Neural progenitor cell (in vitro differentiated cells): ENCODE measurements at places on chromosomes 6 and 20. TPM values are rescaled to one million over a fixed set of nuclear protein-coding genes. Genes with fewer than 3 reads are reported as not detected.

BPIFB4 gene
- not detected in 2 replicates for total RNA-seq

SCAND1 gene
- total RNA-seq, result 6.4 and 46.6 TPM in 2 replicates

SLC17A3 gene
- total RNA-seq, result not detected in 2 replicates

NOX3 gene
- total RNA-seq, result not detected in 2 replicates

PPP1R14C gene
- 0.06 and 0.26 TPM in 2 replicates for total RNA-seq

COL21A1 gene
- 0.43 and 0.95 TPM in 2 replicates for total RNA-seq

KCTD20 gene
- total RNA-seq, result 37.7 and 41.3 TPM in 2 replicates

RIN2 gene
- 5.5 and 7.2 TPM in 2 replicates for total RNA-seq

SYCP2 gene
- total RNA-seq, result 0.06 and 0.88 TPM in 2 replicates

DSP gene
- 38.3 and 38.7 TPM in 2 replicates for total RNA-seq

CLVS2 gene
- 0.84 and 1.8 TPM in 2 replicates for total RNA-seq

KIAA1586 gene
- 45.9 and 88.1 TPM in 2 replicates for total RNA-seq

DLK2 gene
- 1.1 TPM in 1 of 2 replicates, not detected in the other for total RNA-seq

C20orf202 gene
- total RNA-seq, result not detected in 2 replicates

CLPSL1 gene
- total RNA-seq, result not detected in 2 replicates

SULF2 gene
- 24.0 and 38.0 TPM in 2 replicates for total RNA-seq

TSPO2 gene
- total RNA-seq, result not detected in 2 replicates

CUTA gene
- 118 and 186 TPM in 2 replicates for total RNA-seq

TTK gene
- total RNA-seq, result 139 and 231 TPM in 2 replicates

SERPINB6 gene
- total RNA-seq, result 13.3 and 17.4 TPM in 2 replicates

DPPA5 gene
- not detected in 2 replicates for total RNA-seq

TAGAP gene
- total RNA-seq, result not detected in 2 replicates

WFDC2 gene
- total RNA-seq, result 2.7 and 5.8 TPM in 2 replicates

ZSCAN16 gene
- total RNA-seq, result 8.4 and 17.7 TPM in 2 replicates

LY6G6C gene
- total RNA-seq, result not detected in 2 replicates

TRIM15 gene
- not detected in 2 replicates for total RNA-seq

OPN5 gene
- total RNA-seq, result not detected in 2 replicates

C6orf141 gene
- 87.2 and 97.2 TPM in 2 replicates for total RNA-seq

HLA-C gene
- 65.2 and 170 TPM in 2 replicates for total RNA-seq

GHRH gene
- 3.2 TPM in 1 of 2 replicates, not detected in the other for total RNA-seq

XKR7 gene
- 0.07 and 0.19 TPM in 2 replicates for total RNA-seq

EFCAB8 gene
- not detected in 2 replicates for total RNA-seq

NKX2-2 gene
- not detected in 2 replicates for total RNA-seq
